ENCODE measurements at places on chromosomes 12 and 14.

GRCh38 chr12:66063916-66064315 is 66.6 kb downstream of the LLPH start:
- no peak for DNase-seq

GRCh38 chr12:124190312-124191023 is 104.4 kb upstream of the RFLNA start:
- DNase-seq: no peak

- DNase-seq: peak; percentile 43
These were observed 536 bp downstream of the VPS29 start for GRCh38 chr12:110501399-110501751.

DNA sequence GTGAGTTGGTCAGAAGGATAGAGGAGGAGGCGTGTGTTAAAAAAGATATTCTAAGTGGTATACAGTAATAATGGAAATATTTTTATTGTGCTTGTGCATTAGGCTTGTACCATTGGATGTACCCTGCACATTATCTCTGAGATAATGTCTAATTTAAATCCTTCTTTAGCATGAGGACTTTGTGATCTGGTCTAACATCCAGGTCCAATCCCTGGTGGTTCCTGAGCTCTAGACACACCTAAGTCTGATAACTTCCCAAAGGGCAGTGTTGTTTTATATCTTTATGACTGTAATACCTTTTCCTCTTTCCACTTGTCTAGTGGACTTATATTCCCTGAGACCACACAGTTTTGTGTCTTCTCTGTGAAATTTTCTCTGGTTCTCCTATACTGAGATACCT is 20.6 kb downstream of the PRPF39 start:
- no peak for DNase-seq

DNA sequence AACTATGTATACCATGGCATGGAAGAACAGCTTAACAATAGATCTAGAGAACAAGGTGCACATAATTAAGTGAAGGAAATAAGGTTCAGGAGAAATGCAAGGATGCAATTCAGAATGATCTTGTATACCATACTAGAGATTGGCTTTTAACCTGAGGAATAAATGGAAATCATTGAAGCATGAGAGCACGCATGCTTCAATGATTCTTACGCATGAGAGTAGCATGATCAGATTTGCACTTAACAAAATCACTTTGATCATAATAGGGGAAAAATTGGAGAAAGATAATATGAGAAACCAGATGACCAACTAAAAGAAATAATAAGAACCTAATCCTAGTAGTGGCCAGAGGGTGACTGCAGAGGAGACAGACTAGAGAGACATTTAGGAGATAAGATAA is 133.3 kb upstream of the FSCB start:
- no peak for DNase-seq

- DNase-seq: no peak
These were observed 208.7 kb downstream of the AEBP2 start for GRCh38 chr12:19647806-19648556.

DNA sequence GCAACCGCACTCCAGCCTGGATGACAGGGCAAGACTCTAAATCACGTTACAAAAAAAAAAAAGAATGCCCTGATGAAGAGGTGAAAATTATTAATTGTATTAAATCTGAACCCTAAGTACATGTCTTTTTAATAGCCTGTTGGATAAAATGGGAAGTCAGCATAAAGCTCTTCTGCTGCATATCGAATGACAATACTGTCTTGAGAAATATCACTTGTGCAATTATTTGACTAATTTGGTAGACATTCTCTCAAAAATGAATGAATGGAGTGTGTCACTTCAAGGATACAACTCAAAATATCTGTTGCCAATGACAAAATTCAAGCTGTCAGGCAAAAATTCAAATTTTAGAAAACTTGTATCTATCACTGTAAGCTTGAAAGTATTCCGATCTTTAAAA is 38.9 kb downstream of the DNAI7 start:
- DNase-seq: no peak

GRCh38 chr14:20632831-20633691 is 8.4 kb downstream of the OR6S1 start:
- peak; percentile 67 for DNase-seq

DNA sequence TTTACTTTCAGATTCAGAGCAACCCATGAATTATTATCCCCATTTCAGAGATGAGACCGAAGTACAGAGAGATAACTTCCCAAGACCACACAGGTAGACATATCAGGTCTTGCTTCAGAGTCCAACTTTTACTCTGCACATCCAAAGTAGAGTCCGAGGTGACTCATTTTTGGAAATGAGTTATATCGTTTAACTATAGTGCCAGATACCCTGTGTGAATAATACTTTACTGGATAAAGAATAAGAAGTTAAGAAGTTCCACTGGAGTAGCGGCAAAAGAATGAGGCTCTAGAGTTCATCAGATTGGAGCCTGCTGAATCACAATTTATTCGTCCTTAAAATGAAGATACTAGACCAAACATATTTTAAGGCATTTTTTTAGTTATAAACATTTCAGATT is 124.7 kb downstream of the EPS8 start:
- no peak for DNase-seq

DNA sequence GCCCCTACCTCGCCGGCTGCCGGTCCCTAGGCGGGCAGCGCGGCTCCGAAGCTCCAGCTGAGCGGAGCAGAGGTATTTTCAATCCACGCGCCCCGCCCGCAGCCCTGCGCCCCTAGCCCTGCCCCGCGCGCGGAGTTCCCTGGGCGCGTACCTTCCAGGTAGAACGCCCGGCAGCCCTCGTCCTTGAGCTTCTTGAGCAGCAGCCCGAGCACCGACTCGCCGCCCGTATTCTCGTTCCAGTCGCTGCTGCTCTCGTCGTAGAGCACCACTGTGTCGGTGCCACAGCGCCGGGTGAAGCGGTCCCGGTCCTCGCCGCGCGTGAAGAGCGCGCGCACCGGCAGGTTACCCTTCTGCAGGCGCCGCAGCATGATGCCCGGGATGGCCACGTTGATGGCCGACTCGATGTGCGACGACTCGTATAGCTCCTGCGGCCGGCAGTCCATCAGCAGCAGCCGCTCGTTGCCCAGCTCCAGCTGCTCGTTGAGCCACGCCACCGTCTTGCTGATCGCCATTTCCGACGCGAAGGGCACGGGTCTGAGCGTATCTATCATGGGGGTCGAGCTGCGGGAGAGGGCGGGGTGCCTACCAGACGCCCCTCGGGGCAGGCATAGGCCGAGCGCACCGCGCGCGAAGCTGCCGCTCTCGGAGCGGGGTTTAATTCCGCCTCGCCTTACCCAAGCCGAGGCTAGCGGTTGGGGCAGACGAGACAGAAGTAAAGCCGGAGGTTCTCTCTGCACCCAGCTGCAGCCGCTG is 636 bp downstream of the DUSP6 start:
- DNase-seq: peak; percentile 52

DNA sequence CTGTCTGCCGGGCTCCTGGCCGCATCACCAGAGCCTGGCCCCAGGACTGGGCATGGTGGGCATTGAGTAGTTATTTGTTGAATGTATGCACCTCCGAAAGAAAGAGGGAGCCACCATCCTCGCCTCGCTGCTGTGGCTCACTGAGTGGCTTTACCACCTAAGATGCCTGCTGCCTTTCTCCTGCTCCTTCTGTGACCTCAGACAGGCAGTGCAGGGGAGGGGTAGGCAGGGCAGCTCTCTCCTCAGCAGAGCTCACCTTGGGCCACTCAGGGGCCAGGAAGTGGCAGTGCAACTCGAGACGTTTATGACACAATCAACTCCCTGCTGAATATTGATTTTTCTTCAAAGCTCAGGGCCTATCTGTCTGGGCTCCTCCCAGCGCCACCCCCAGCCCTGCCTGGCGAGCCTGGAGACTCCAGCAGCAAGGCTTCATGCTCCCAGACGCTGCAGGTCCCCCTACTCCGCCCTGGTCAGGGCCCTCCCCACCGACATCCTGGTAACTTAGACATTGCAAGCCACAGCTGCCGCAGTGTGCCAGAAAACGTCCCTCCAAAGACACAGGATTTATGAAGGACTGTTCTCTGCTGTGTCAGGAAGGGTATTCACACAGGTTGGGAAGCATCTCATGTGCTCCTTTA is 84.3 kb upstream of the DIO3 start:
- no peak for DNase-seq

GRCh38 chr12:101491329-101491728 is 16.2 kb downstream of the SPIC start:
- DNase-seq: no peak

GRCh38 chr12:41486718-41487117 is 298.6 kb downstream of the PDZRN4 start:
- DNase-seq: no peak

DNA sequence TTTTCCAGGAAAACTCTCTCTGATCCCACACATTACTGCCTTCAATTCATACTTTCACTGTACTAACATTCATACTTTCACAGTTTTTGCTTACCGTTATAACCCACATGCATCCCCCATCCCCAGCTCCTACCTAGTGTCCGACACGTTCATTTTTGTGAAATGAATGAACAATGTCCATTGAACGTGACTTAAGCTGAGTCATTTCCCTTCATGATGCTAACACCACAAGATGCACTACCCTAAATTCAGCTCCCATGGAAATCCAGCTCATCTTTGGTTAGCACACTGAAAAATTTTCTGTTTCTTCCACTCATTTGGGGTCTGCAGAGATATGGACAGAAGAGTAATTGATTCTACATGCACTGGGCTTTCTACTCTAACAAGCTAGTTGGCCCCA is 84.7 kb downstream of the GALNT4 start:
- DNase-seq: no peak

GRCh38 chr14:68756000-68756481 is 36.8 kb downstream of the ZFP36L1 start:
- DNase-seq: no peak

DNA sequence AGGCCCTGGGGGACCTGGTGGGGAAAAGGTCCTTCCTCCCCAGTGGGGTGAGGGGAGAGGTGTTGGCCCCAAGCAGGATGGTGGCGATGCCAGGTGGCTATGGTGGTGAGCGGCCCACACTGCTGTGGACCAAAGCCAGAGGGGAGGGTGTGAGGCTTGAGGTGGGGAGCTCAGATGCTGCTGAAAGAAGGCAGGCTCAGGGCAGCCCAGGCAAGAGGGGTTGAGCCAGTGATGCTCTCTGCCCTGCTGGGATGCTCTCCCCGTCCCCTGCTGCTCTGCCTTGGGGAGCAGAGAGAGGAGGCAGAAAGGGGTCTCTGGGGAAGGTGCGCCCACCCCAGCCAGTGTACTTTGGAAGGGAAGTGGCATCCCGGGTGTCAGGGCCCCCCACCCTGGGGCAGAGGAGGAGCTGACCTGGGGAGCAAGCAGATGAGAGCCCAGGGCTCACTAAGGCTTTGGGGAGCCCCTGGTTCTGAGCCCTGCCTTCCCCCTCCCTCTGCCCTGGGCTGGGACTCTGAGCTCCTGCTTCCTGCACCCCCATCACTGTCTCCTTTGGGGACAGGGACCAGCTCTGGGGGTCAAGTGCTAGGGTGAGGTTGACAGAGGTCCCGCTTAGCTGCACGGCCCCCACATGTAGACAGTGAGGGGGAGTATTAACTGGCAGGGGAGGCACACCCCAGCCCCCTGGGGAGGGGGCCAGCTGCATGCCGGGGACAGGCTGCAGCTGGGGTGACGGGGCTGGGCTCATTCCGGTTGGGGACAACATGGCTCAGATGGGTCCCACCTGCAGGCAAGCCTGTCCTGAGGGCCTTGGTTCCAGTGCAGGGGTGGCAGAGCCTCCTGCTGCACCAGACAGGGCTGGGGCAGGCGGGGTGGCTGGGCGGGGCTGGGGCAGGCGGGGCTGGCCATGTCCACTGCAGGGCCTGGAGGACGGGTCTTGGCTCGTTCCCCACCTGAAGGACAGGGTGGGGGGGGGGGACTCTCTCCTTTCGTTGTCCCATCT is 124.4 kb downstream of the KIF26A start:
- no peak for DNase-seq

- no peak for DNase-seq
These were observed 1153.0 kb upstream of the TMEM132C start for GRCh38 chr12:127113945-127114344.

DNA sequence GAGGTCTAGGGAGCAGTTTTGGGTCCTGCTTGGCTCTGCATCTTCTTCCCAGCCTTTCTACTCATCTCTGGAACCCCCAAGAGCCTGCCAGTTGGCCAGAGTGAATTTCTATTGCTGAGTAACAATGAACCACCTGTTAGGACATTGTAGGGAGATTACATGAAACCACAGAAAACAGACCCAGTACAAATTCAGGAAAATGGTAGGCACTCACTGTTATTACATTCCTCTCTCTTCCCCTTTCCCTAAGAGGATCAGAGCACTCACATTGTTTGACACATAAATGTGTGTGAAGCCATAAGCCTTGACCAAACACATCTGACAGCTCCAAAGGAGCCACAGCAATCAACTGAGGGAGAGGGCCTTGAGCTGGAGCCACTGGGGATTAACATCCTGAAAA is 216.1 kb downstream of the TMEM132D start:
- DNase-seq: no peak

GRCh38 chr14:75969891-75970290 is 11.9 kb downstream of the TGFB3 start:
- DNase-seq: no peak

DNA sequence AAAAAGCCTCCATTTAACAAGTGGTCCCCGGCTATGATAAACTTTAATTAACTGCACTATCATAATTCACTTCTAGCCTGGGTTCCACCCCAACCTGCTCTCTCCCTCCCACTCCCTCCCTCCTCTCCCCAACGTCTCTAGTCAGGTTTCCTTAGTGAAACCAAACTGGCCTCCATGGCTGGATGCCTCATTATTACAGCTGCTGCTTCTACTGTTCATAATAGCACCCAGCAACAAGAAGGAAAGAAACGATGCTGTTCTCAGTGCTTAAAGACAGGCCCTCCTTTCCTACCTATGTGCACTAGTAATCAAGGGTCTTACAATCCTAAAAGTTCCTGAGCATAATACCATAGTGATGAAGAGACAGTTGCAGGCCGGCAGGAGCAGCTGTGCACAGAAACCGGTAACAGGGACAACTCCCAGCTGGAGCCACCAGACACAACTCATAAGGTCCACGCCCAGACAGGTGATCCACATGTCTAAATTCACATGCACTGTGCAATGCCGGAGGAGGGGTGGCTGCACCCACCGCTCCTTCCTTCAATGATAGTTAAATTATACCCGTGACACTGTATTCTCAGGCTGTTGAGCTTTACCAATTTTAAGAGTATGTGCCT is 6.2 kb downstream of the IRF2BPL start:
- DNase-seq: no peak

DNA sequence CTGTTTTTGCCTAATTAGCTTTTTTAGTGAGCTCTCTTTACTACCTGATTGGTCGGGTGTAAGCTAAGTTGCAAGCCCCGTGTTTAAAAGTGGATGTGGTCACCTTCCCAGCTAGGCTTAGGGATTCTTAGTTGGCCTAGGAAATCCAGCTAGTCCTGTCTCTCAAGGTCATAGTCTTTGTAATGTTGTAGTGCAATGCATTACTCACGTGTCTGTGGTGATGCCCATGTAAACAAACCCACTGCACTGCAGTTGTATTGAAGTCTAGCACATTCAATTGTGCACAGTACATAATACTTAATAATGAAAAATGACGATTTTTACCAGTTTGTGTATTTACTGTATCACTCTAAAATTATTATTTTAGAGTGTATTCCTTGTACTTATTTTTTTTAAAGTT is 335.5 kb downstream of the NUAK1 start:
- DNase-seq: no peak

DNA sequence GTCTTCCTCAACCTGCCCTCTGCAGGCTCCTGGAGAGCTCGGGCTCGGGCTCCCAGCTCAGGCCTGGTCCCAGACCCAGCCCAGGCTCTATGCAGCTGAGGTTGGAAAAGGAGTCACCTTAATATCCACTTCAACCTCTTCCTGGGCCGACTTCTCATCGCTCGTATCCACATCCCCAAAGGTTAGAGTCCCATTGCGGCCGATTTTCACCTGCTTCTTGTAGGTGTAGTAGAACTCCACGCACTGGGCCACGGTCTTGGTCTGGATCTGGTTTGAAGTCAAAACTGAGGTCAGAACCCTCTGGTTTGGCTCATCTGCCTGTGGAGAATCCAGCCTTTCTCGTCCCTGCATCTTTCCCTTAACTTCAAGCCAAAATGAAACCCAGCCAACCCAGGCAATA is 8.4 kb upstream of the PNMA1 start:
- no peak for DNase-seq
